ENCODE measurements at places on chromosomes 11 and 22.

- no peak for DNase-seq
These were observed 173.7 kb upstream of the SORL1-AS1 start for GRCh38 chr11:121626507-121626875.

GRCh38 chr11:73196576-73196975, 21.5 kb upstream of the P2RY2 start:
- no peak for DNase-seq

DNA sequence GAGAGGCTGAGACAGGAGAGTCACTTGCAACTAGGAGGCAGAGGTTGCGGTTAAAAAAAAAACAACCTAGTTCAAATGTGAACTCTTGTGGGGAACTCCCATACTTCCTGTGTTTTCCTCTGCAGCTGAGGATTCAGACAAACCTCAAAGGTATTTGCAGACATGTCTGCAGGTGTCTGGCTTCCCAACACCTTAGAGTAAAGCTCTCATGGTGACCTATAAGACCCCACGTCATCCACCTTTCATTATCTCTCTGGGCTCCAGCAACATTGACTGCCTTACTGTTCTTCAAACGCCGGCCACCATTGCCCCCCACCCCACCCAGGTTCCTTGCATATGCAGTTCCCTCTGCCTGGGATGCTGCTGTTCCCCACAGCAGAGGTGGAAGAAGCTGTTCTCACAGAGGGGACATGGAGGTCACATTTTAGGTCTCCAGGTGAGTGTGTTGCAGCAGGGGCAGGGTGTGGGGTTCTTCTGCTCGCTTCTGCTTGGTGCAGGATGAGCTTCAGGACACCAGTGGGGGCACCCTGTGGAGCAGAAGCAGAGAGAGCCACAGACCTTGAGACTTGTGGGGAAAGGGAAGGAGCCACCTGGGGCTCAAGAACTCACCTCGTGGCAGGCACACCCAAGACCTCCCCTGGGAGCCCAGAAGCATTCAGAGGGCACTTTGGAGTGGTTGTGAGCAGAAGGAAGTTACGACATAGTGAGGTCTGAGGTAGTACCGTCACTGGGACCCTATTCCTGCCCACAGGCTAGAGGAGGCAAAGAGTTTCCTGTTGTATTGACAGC, 203.2 kb downstream of the CSNK2A3 start:
- DNase-seq: no peak

DNA sequence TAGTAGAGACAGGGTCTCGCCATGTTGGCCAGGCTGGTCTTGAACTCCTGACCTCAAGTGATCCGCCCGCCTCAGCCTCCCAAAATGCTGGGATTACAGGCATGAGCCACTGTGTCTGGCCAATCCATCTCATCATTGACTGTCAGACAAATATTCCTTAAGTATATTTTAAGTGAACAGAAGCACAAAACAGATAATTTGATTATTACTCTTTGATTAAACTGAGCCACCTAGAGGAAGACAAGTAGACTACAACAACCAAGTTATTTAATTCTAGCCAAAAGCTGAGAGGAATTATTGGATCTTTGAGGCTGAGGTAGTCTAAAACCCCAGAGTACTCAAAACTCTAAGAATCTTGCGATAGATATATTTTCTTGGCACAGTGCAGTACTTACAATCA, 1.2 kb downstream of the ACRV1 start:
- DNase-seq: no peak

DNA sequence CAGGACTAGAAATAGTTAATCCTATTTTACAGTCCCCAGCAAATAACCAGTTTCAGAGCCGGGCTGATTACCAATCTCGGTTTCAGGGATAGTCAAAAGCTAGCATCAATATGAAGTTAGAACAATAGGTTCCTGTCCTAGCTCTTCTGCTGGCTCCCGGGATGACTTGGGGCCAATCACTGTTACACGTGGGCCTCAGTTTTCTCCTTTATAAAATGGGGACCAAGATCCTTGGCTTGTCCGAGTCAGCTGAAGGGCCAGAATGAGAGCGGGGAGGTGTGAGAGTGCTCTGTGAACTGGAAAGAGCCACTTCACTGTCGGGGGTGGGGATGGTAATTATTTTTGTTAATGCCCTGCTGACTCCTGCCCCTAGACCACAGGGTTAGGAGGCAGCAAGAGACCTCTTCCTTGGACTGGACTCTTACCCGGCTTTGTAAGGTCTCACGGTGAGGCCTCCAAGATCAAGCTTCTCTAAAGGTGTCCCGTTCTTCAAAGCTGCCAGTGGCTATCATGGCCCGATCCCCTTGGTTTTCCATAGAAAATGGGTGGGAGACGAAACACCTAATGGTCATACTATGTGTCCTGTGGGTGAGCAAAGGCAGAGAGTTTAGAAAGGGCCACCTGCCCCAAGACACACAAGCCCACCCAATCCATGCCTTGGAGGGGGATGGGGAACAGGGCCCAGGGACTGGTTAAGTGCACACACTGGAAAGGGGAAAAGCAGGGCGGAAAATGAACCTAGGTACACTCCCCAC, 1.4 kb downstream of the UCP2 start:
- no peak for DNase-seq

DNA sequence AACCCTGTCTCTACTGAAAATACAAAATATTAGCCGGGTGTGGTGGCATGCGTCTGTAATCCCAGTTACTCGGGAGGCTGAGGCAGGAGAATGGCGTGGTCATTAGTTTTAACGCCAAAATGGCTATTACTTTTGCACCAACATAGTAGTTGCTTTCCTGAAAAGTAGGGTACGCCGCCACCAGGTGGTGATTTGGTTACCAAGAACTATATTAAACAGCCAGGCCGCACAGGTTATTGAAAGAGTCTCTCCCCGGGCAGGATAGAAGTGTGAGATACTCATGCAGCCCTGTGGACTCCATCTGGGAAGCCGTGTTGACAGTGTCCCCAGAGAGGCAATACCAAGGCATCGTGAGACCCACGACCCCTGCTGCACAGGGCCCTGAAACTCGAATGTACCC, 24.6 kb upstream of the LRRC32 start:
- DNase-seq: no peak

- no peak for DNase-seq
These were observed 1.1 kb downstream of the OOSP4B start for GRCh38 chr11:60018058-60018457.
